ENCODE measurements at places on chromosomes 2 and 18.

GRCh38 chr2:128155970-128156369, 65.0 kb downstream of the UGGT1 start:
- no peak for DNase-seq

DNA sequence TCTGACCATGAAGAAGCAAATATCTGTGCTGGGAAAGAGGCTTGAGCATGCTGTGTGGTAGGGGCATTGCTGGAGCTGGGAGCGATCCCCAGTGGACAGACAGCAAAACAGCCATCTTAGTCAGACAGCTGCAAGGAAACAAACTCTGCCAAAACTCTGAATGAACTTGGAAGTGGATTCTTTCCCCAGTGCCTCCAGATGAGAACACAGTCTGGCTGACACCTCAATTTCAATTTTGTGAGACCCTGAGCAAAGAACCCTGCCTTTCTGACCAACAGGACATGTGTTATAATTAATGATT, 23.2 kb upstream of the FAP start:
- no peak for DNase-seq

- DNase-seq: no peak
Observed at GRCh38 chr2:240996161-240996833, 2.1 kb upstream of the SNED1 start.

DNA sequence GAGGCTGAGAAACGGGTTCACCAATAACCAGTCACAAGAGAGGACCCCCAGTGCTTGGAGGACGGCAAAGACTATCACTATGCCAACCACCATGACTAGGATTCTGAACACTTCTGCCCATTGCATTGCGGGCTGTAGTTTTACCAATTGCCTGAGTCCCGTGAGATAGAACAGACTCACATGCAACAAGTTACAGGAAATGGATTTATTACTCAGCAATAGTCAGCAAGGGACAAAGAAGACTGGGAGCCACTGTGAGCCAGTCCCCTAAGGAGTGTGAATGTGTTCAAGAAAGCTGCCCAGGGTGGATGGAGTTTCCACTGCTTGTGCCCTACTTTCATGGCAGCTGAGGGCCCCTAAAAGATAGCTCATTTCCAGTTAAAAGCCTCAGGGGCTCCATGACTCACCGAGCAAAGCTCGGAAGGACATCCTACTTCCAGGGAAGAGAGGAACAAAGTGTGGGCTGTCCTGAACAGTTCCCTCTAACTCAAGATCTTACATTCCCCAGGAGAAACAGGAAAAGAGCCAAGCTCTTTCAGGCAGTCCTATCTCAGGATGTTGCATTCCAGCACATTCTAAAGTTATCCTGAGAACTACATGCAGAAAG, 54.4 kb downstream of the SLC4A3 start:
- no peak for DNase-seq

- no peak for DNase-seq
Observed at GRCh38 chr2:218501665-218502064, 66.5 kb downstream of the USP37 start.

Measured in brain pericyte (primary cell).